Stimulated activated CD8-positive, alpha-beta memory T cell treated with anti-CD3 and anti-CD28 coated beads, Interleukin-15, amount 100 ng/mL, for 24 hours (primary cell): ENCODE measurements at places on chromosomes 2 and 18.

- DNase-seq = no peak
Measured at GRCh38 chr2:132422736-132423135, 6.1 kb downstream of the GPR39 start.

DNA sequence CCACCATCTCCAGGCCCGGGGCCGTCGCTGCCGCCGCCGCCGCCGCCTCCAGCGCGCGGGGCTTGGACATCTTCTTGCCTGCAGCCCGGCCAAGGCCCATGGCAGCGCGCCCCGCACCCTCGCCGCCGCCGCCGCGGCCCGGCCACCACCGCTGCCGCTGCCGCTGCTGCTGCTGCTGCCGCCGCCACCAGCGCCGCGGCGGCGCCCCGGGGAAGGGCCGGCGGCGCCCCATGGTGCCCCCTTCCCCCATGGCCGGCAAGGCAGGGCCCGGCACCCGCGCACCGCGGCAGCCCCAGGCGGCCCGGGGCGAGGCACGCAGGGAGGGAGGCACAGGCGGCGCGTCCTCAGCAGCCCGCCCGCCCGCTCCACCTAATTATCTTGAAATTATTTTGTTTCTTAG is 3057.4 kb downstream of the RPIA start:
- no peak for DNase-seq

GRCh38 chr18:69484699-69485396 is 84.2 kb downstream of the DOK6 start:
- DNase-seq = no peak

GRCh38 chr2:20414806-20415205 is 32.1 kb upstream of the RHOB start:
- no peak for DNase-seq

- DNase-seq = no peak
Measured at GRCh38 chr2:134689315-134689714, 29.5 kb downstream of the TMEM163 start.

DNA sequence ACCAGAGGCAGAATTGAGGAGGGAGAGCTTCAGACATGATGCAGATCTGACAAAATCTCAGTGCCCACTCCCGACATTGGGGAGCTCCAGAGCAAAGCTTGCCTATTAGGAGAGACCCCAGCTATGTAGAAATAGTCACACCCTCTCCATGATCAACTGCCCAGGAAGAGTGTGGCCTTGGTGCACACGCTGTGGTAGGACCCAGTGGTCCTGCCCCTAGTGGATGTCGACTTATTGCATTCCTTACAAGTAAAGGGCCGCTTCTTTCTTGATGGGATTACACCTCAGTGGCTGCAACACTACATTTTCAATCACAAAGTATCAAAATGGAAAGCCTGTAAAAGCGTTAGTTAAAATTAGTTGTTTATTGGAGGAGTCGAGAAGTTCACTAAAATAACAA is 64.2 kb downstream of the VRK2 start:
- no peak for DNase-seq

DNA sequence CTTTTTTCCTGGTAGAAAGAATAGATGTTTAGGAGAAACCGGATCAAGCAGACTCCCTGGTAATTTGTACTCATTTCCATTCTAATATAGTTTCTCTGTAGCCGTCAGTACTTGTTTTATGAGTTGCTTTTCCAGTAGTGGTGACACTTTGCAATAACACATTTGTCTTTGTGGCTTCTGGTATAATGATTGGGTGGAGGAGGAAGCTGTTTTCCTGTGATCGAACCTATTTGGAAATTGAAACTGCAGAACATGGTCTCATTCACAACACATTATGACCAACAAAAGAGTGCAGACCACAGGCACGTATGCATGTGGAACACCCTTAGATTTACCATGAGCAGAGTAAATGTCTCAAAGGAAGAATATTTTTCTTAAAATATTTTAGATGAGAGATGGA is 7.6 kb upstream of the SERPINB12 start:
- DNase-seq = no peak

GRCh38 chr2:130791617-130791939 is 36.2 kb downstream of the AMER3 start:
- no peak for DNase-seq

DNA sequence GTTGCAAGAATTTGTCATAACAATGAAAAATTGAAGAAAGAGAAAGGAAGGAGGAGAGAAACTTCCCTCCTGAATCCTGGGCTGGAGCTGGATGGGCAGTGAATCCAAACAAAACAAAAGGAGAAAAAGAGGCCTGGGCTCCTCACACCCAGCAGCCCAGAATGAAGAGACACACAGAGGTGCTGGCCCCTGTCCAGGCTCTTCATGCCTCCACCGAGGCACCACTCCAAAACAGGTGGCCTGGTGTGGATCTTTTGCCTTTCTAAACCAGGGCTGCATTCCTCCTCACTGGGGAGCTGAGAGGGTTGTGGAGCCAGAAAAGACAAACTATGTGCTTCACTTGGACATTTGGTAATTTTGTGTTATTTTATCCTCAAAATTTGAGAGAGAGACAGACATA is 76.0 kb downstream of the FAM124B start:
- DNase-seq = no peak

GRCh38 chr2:234100686-234101085 is 50.2 kb downstream of the SPP2 start:
- no peak for DNase-seq

DNA sequence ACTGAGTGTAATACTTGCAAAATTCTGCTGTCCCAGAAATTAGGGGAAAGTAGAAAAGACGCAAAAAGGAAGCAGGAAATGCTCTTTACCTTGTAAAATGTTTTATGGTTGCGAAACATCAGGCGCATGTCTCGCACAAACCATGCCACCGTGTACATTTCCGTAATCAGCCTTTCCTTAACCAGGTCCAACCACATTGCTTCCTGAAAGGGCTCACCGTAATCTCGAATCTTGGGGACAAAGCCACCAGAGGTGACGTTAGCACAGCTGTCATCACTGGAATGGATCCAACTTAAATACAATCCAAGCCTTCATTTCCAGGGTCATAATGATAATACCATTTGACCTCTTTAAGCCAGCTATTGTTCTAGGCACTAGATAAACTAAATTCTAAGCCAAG is 49.3 kb downstream of the SP110 start:
- no peak for DNase-seq

DNA sequence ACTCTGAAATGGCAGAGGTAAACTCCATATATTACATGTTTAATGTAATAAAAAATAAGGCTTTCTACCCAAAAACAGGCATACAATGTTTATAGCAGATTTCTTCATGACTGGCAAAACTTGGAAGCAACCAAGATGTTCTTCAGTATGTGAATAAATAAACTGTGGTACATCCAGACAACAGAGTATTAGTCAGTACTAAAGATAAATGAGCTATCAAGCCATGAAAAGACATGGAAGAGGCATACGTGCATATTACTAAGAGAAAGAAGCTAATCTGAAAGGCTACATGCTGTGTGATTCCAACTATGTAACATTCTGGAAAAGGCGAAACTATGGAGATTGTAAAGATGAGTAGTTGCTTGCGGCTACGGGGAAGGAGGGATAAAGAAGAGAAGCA is 97.4 kb downstream of the OSR1 start:
- no peak for DNase-seq

- DNase-seq = no peak
Measured at GRCh38 chr2:55000341-55000740, 49.9 kb downstream of the RTN4 start.

- no peak for DNase-seq
Measured at GRCh38 chr18:69622961-69623360, 222.3 kb downstream of the DOK6 start.

- DNase-seq = no peak
Measured at GRCh38 chr2:197254776-197255530, 55.6 kb downstream of the ANKRD44 start.

DNA sequence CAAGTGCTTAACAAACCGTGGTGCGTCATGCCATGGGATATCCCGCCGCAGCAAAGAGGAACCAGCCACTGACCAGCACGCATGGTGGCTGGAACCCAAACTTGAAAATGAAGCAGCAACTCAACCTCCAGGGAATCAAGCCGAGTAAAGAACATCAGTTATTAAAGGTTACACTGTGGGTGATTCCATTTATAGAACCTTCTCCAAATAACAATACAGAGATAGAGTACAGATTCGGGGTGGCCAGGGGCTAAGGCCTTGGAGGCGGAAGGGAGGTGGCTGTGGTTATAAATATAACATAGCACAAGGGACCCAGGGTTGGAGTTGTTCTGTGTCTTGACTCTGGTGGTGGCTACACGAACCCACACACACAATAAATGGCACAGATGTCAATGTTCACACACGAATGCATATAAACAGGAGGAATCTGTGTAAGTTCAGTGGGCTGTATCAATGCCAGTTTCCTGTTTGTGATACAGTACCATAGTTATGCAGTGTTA is 123.1 kb downstream of the EIPR1 start:
- DNase-seq = no peak

DNA sequence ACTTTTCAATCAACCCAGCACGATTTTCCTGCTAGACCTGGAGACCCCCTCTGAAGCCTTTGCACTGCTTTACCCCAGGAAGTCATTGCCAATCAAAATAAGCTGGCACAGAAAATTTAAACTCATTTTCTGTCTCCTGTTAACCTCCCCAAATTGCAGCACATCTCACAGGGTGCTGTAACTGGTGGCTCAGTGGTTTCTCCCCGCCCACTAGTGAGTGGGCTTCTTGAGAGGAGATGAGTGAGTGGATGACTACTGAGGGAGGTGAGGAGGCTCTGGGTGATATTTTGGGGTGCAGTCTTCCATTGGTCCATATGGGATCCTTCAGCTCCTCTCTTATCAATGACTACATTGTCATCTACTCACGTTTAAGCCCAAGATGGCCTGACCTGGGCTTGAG is 239.8 kb upstream of the HS6ST1 start:
- DNase-seq = no peak

- no peak for DNase-seq
Measured at GRCh38 chr2:133177196-133177595, 391.1 kb downstream of the NCKAP5 start.

- DNase-seq = no peak
Measured at GRCh38 chr2:61327173-61327572, 143.7 kb downstream of the USP34 start.

- no peak for DNase-seq
Measured at GRCh38 chr2:232456296-232457120, 555 bp downstream of the ALPI start.
